ENCODE measurements at places on chromosomes 11 and 22.

DNA sequence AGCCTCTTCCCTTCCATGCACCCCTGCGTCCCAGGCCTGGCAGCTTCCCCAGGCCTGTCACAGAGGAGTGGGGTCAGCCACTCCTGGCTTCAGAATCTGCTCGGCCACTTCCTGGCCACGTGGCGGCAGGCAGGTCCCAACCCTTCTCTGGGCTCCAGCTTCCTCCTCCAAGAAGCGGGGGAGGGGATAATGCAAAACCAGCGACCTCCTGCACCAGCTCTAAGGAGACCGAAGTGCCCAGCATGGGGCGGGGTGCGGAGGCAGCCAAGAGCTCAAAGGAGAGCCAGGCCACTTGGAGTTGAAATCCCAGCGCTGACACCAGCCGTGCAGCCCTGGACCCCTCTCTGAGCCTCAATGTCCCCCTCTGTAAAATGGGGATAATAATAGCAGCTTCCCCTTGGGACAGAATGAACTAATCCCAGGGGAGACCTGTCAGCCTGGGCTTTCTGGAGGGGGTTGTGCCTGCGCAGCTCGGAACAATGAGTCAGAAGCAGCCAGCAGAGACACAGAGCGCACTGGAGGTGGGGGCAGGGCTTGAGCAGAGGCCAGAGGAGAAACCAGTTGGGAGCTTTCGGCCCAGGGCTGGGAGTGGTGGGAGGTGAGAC lies 22.8 kb upstream of the PICK1 start:
- no peak for DNase-seq

- DNase-seq = no peak
Measured at GRCh38 chr11:128379587-128380580, 207.5 kb downstream of the ETS1 start.

DNA sequence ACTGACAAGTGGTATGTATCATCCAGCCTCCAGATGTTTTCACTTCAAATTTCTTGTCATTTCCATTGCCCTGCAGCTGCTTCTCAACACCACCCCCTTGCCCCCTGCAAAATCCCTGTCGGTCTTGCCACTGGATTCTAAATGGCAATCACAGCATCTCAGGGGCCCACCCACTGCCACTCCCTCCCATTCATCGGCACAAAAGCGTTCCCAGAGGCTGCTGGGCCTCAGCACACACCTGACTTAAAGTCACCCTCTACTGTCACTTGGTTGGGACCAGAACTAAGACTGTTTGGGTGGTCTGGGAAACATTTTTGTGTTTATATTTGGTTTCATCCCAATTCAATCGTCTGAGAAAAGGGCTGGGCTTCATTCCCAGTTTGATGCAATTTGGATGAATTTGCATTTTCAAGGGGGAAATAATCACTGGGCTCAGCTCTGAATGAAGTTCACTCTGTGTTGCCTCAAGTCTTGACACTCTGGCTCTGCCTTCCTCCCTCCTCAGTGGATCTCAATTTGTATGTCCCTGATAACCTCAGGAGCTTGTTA lies 27.1 kb downstream of the SYT13 start:
- DNase-seq = no peak

GRCh38 chr11:28738549-28738948 lies 630.4 kb downstream of the METTL15 start:
- no peak for DNase-seq

DNA sequence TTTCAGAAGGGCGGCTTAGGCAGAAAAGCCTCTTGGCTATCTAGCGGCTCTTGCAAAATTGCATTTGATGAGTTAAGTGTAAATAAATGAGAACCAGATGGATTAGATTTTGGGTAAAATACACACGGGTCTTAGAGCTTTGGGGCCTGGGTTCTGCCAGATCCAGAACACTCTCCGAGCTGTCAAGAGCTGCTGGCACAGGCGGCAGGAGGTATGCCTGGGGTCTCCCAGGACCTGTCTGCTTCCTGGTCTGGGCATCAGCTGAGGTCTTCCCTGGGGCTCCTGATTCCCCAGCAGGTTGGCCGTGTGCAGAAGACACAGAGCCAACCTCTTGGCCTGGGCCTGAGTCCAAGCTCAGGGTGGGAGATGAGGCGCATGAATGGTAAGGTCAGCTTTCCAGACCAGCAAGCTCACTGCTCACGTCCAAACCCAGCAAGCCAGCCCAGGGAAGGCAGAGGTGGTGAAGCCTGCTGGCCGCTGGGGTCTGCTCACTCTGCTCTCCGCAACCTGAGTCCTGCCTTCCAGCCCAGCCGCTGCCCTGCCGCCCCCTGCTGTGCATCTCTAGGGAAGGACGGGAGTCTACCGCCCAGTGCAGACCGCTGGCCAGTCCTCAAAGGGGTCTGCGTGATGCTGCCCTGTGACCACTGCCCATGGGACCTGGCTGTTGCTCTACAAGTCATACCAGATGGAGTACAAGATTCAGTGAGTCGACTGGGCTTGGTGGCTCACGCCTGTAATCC lies 44.9 kb downstream of the SCUBE1 start:
- DNase-seq = no peak

DNA sequence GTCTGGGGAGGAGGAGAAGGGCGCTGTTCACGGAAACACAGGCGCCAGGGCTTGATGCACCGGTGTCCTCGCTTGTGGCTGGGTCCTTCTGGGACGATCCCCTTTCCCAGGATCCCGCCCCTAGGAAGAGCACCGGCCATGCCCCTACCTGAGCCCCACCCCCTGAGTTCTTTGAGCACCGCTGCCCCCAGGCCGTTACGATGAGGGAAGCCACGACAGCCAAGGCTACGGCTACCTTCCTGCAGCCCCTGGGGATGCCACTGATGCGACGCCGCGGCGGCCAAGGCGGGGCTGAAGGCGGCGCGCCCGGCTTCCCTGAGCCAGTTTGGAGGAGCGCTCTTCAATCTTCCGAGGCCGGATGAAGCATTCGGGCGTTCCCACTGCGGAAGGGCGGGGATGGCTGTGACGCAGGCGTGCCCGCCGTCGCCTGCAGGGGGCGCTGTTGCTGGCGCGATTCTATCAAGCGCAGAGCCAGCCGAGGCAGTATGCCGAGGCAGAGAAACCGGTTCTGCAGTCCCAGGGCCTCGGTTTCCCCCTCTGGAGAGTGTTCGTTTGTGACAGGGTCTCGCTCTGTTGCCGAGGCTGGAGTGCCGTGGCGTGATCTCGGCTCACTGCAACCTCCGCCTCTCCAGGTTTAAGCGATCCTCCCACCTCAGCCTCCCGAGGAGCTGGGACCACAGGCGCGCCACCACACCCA lies 9.7 kb upstream of the NEFH start:
- peak; percentile 63 for DNase-seq

GRCh38 chr22:35328472-35328885 lies 28.8 kb downstream of the TOM1 start:
- DNase-seq = no peak

- no peak for DNase-seq
Measured at GRCh38 chr11:16002942-16003341, 353.4 kb downstream of the SOX6 start.

GRCh38 chr11:10653946-10654810 lies 39.4 kb downstream of the IRAG1 start:
- peak; percentile 52 for DNase-seq

DNA sequence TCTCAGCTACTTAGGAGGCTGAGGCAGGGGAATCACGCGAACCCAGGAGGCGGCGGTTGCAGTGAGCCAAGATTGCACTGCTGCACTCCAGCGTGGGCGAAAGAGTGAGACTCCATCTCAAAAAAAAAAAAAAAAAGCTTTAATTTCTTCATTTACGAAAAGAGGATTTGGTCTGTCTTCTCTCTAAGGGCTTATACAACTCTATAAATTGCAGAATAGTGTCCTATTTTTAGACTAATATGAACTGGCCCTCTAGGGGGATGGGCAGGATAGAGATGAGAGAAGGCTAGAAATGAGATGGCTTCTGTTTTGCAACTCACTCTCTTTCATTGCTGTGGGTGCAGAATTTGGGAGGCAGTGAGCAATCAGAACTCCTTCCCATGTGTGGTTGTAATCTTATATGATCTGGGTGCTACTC lies 11.3 kb downstream of the MAML2 start:
- no peak for DNase-seq

GRCh38 chr11:63937713-63938478 lies 906 bp upstream of the NAA40 start:
- DNase-seq = peak; percentile 62

- DNase-seq = peak; percentile 43
Measured at GRCh38 chr11:115476463-115477286, 27.5 kb downstream of the CADM1 start.

DNA sequence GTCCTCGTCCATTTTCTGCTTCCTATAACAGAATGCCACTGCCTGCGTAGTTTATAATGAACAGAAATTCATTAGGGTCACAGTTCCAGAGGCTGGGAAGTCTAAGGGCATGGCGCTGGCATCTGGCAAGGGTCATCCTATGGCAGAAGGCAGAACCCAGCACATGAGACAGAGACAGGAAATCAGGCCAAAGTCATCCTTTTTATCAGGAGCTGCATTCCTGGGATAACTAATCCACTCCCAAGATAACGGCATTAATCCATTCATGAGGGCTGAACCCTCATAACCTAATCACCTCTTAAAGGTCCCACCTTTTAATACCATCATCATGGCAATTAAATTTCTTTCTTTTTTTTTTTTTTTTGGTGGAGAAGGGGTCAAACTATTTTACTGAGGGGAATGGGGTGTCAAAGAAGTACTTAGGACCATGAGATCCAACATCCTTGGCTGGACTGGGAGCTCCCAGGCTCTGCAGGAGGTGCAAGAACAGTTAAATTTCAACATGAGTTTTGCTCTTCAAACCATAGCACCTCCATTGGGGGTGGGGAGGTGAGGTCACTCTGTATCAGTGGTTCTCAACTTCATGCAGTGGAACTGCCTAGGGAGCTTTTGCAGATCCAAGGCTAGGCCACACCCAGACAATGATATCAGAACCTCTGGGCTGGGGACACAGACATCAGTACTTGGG lies 4.4 kb downstream of the TMEM109 start:
- no peak for DNase-seq

- DNase-seq = no peak
Measured at GRCh38 chr11:129726179-129726578, 89.5 kb upstream of the TMEM45B start.

- no peak for DNase-seq
Measured at GRCh38 chr11:63502252-63502820, 3.5 kb upstream of the LGALS12 start.

- no peak for DNase-seq
Measured at GRCh38 chr11:5250543-5251204, 1.0 kb upstream of the HBG1 start.

GRCh38 chr11:107263844-107264563 lies 193.6 kb downstream of the CWF19L2 start:
- DNase-seq = no peak

- no peak for DNase-seq
Measured at GRCh38 chr11:123443851-123444623, 14.0 kb downstream of the GRAMD1B start.

DNA sequence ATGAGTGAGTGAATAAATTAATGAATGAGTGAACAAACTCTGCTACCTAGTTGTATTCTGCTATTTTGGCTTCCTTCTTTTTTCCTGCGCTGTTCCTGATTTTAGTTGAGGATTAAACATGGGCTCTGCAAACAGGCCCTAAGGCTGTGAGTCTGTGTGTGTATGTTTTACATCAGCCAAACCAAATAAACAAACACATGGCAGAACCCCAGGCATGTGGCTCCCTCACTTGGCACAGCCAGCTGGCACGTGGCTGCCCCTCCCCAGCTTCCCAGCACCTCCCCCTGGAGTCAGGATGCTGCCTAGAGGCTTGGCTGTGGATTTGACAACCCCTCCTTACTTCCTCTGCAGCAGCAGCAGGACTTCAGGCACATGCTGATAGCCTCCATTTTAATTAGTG lies 593.2 kb downstream of the INSC start:
- DNase-seq = peak; percentile 86

- DNase-seq = no peak
Measured at GRCh38 chr11:30216534-30216933, 14.3 kb upstream of the FSHB start.

DNA sequence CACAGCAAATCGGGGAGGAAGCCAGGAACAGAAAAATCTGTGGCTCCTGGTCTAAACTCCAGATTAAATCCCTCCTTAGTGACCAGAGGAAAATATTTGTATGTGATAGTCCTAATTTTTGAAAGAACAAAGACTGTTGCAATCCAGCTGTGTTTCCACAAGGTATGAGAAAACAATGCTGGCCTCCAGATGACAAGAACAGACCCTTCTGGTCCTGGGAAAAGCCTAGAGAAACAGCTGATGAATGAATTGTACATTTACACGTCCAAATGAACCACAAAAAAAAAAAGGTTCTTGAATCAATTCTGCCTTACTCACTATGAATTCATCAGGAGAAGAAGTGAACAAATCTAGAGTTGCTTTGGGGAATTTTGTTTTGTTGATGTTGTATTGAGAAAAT lies 63.7 kb downstream of the ETS1 start:
- no peak for DNase-seq

DNA sequence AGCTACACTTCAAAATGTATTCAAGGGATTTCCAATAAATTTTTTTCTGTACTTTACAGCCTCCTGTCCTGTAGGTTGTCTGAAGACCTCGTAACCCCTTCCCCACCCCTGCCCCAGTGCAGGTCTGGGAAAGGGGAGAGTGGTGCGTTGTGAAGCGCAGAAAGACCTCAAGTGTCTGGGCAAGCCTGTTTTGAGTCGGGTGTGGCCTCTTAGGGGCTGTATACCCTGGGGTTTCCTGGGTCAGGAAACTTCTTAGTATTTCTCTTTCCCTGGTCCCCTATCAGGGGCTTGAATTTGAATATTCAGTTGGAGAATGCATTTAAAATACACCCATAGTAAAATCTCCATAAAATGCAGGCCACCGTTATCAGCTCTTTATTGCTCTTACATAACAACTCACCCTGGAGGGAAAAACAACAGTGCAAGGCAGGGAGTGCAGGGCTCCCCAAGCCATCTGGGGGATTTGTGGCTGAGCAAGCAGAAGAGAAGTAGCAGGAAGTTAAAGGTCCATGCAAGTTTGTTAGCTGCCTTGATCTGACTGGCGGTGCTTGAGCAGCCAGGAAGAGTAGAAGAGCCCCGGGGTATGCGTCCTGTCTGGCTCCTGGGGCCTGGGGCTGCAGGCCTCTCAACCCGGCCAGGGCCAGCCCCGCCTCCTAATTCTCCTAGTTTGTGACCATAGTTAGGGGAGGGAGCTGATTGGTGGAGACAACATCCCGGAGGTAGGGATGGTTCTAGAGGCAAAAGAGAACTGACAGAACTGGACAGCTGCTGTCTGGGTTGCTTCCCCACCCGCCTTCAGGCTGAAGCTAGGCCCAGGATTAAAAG lies 25.7 kb downstream of the ARHGAP1 start:
- no peak for DNase-seq

- DNase-seq = no peak
Measured at GRCh38 chr22:22840780-22841179, 46.8 kb upstream of the IGLL5 start.

DNA sequence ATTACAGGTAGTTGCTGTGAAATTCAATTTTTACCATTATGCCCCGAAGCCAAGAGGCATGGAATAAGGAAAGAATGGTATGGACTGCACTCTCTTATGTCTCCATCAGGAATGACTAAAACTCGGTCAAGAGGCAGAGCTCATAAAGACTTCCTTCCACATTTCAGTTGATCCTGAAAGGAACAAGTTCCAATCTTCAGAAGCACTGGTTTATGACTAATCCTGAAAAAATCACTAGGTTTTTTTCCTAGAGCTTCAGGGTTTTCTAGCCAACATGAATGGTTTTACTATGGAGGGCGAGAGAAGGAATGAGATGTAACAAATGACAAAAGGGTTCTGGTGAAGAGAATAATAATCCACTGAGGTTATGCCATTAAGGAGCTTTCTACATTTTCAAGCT lies 832.2 kb downstream of the NTM start:
- DNase-seq = no peak

GRCh38 chr11:45225961-45226871 lies 59.9 kb downstream of the SYT13 start:
- no peak for DNase-seq

All from NCI-H1105 treated with DMSO at 0.1 percent for 48 hours (cell line).